ENCODE measurements at places on chromosomes 7 and 10.

DNA sequence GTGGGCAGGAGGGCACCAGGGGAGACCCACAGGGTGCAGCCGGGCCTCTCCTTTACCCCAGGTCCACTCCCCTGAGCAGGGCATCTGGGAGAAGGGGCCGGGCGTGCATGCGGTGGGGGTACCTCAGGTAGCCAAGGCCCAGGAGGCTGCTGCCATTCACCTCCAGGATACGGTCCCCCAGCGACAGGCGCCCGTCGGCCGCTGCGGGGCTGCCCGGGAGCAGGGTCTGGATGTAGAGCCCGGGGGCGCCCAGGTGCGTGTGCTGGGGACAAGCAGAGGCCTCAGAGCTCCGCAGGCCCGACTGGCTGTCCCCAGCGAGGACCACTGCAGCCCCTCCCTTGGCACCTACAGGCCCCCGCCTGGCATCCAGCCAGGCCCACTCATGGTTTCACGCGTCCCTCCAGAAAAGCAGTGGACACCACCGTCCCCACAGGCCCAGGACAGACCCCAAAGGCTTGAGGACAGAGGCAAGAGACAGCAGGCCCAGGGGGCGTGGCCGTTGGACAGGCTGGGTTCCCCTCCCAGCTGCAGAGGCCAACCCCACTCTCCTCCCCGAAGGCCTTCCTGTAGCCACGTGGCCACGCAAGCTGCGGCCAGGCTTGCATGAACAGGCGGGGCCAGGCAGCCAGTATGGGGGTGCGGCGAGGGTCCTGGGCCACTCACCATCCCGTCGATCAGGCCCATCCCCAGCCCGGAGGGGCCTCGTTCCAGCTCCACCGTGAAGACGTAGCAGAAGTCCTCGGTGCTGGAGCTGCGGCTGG is 24.3 kb downstream of the AP5Z1 start:
- DNase-seq: no peak

- DNase-seq: no peak
Measured at GRCh38 chr7:80517282-80517747, 5.5 kb upstream of the GNAT3 start.

DNA sequence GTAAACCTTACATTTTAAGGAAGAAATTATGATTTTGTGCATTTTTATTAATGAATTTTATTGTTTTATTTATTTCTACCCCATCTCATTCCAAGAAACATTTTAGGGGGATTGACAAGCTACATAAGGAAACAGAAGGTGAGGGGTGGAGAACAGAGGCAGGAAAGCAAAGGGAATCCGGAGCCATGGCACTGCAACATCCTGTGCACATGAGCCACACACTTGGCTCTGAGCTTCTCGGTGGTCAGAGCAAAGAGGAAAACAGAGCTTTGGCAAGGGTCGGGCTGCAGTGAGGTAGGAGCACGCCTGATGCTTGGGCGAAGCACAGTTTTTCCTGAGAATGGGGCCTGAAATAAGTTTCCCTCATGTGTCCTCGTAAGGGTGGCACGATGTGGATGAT is 68.9 kb downstream of the COL13A1 start:
- no peak for DNase-seq

DNA sequence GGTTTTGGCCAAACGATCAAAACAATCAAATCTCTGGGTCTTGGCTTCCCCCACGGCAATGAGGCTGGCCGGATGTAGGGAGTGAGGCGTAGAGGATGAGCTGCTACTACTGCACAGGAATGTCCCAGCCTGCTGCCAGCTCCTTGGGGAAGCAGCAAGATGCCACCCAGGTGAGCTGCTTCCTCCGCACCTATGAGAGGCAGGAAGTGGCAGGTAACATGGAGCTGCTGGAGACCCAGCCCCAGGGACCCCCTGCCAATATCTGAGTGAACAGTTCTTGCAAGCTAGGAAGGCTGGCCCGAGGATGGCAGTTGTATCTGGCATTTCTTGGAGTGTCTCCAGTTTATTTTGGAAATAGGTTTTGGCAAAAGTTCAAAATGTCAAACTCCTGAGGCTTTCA is 413.5 kb downstream of the DNAJB6 start:
- DNase-seq: no peak

- DNase-seq: no peak
Measured at GRCh38 chr10:66292922-66293321, 632.9 kb upstream of the LRRTM3 start.

- DNase-seq: no peak
Measured at GRCh38 chr7:5613607-5614006, 167.9 kb downstream of the RNF216 start.

DNA sequence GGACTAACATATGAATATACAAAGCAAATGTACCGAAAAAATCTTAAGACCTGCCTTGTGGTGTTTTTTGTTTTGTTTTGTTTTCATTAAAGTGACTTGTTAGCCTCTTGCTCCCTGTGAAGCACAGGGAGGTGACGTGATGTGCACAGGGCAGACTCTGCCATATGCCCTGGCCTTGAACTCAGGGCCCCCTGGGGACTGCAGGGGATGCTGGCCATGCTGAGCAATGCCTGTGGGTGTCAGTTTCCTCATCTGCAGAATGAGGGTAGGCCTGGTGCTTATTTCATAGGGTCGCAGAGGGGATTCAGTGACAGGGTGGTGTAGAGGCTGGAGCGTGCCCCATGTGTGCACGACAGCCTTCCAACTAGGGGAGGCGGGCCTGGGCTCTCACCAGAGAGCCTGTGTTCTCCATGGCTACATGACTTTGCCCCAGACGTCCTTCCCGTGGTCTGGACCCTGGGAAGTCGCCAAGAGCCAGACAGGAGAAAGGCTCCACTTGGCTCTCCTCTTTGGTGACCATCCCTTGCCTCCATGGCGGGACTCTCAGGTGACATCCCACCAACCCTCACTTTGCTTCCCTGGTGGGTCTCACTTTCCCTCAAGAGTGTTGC is 14.5 kb downstream of the EGFR start:
- no peak for DNase-seq

Data from bone marrow (tissue), 2 donors.